ENCODE measurements at places on chromosomes 12 and 14. TPM values are rescaled to one million over a fixed set of nuclear protein-coding genes. Genes with fewer than 3 reads are reported as not detected.

The C1S gene
- polyA plus RNA-seq = 12.6 TPM

The LRP1-AS gene
- polyA plus RNA-seq = not detected

The DNM1L gene
- 168 TPM for polyA plus RNA-seq

The CCDC175 gene
- polyA plus RNA-seq = not detected

All from neural cell (in vitro differentiated cells).